ENCODE measurements at places on chromosomes 2 and 18. TPM values are rescaled to one million over a fixed set of nuclear protein-coding genes. Genes with fewer than 3 reads are reported as not detected.
A peak's percentile ranks its signal among the peaks of the same experiment; 100 is the strongest.

- H3K4me1 ChIP-seq: no peaks in the 10 kb centered on the region
- H3K27me3 ChIP-seq: no peaks in the 10 kb centered on the region
- H3K36me3 ChIP-seq: peaks cover 58% of the 10 kb centered on the region
- H3K27ac ChIP-seq: no peak overlapping the region
- DNase-seq: no peak
Measured at GRCh38 chr2:208320686-208321085, 54.6 kb downstream of the PIKFYVE start.

The GLI2 gene
- 45.9 TPM for total RNA-seq

DNA sequence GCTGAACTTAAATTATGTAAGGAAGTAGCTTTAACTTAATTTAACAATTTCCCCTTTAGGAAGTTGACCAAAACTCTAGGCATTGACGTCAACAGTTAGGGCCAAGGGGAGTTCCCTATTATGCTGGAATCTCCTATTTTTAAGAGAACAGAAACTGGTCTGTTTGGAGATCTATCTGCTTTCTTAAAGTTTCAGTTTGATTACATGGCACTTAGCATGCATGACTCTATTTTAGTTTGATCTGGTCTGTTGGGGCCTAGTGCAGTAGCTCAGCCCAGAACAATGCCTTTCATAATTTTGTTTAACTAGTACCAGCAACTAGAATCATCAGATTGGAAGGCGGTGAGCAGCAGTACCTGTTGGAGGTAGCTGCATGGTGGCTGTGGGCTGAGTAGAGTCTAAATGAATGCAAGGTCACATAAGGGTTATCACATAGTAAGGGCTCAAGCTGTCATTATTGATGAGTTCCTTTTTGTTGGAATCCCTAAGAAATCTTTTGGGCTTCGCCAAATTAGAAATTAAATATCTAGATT, 60.5 kb upstream of the ZNG1B start:
- no peak for DNase-seq
- peaks cover 12% of the 10 kb centered on the region for H3K4me1 ChIP-seq
- no peak overlapping the region for H3K27ac ChIP-seq
- no peaks in the 10 kb centered on the region for H3K36me3 ChIP-seq
- peaks cover 3% of the 10 kb centered on the region for H3K27me3 ChIP-seq

- peaks cover 16% of the 10 kb centered on the region for H3K36me3 ChIP-seq
- DNase-seq: no peak
- no peak overlapping the region for H3K4me3 ChIP-seq
- no peak overlapping the region for H3K27ac ChIP-seq
Measured at GRCh38 chr2:84832772-84833461, 48.0 kb downstream of the TRABD2A start.

DNA sequence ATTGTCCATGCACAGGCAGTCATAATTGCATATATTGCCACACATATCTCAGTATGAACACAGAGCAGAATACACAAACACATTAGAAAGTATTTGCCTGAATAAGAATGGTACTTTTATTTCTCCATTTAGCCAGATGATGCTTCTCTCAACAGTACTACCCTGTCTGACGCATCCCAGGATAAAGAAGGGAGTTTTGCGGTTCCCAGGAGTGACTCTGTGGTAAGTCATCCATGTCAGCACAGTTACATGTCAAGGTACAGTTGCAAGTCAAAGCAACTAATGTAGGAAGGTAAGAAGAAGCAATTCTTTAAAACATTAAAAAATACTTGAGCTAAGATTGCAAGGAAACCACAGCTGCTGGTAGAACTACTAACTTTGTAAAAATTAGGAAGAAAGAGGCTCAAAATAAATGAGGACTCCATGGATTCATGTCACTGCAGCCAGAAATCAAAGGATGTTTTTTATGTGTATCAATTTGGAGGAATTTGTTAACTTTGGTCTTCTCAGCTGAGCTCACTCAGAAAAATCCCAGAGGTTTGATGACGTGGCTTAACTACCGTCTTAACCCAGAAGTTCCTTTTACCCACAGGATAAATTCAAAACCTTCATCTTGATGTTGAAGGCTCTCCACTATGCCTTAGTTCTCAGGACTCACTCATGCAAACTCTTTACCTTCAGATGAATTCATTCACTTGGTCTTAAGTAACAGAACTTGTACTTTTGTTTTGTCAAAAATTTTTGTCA, 130.3 kb downstream of the ARHGAP28 start:
- H3K27me3 ChIP-seq: no peaks in the 10 kb centered on the region
- DNase-seq: no peak
- H3K36me3 ChIP-seq: peaks cover 9% of the 10 kb centered on the region
- H3K4me1 ChIP-seq: peaks cover 24% of the 10 kb centered on the region
- H3K27ac ChIP-seq: peak overlapping the region; percentile 18

- H3K27me3 ChIP-seq: no peaks in the 10 kb centered on the region
- H3K4me1 ChIP-seq: no peaks in the 10 kb centered on the region
Measured at GRCh38 chr2:61619561-61619960, 81.4 kb upstream of the XPO1 start.

- no peak for DNase-seq
- peaks cover 23% of the 10 kb centered on the region for H3K4me1 ChIP-seq
- peaks cover 4% of the 10 kb centered on the region for H3K27me3 ChIP-seq
- H3K4me3 ChIP-seq: no peak overlapping the region
Measured at GRCh38 chr2:98769114-98769476, 38.2 kb upstream of the MGAT4A start.

DNA sequence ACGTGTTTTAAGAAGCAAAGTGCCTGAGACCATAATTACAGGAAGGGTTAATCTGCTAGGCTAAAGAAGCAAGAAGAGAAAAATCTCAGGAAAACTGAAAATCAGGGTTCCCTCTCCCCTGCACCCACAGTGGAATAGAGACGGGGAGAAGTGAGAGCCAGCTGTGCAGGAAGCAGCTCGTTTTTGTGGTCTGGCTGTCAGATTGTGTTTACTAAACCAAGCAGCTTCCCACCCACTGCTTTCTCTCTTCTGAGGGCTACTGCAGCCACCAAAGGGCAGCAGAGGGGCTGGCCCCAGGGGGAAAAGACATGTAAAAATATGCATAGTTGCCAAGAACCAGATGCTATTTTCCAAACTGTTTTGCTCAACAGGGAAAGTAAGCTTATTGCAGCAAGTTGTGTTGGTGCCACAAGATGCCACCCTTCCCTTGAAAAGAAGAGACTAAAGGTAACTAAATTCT, 72.6 kb upstream of the THUMPD2 start:
- no peaks in the 10 kb centered on the region for H3K27me3 ChIP-seq
- no peaks in the 10 kb centered on the region for H3K36me3 ChIP-seq
- H3K4me3 ChIP-seq: no peak overlapping the region
- peak; percentile 26 for DNase-seq
- peak overlapping the region; percentile 14 for H3K27ac ChIP-seq

DNA sequence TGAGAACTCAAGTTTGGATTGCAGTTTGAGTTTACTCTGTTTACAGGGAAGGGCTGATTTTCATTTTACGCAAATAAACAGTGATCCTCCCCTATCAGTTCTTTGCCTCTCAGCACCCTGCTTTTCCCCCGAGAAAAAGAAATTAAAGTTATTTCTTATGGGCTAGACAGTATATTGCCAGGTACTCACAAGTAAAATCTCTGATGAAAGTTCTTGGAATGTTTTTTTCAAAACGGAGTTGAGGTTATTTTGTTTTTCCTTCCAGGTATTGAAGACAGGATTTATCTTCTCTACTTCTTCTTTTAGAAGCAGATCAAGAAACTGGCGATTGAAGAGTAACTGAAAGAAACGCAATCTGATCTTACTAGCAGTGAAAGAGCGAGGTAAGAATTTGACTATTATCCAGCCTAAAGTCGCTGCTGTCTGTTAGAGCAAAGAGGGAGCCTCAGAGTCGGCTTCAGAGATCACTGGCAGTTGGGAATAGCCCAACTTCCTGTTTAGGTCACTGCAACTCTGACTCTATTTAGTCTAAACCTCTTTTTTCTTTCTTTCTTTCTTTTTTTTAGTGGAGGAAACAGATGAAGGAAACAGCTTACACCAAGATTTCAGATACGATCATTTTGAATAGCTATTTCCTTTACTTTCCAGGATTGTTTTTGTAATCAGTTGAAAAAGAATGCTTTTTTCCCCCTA, at the start of gene TFPI:
Gene TFPI (minus strand): TSS at position 425 of the 693 bp plus-strand sequence. CDS start 50,667 bp downstream, outside the sequence.
- peaks cover 25% of the 10 kb centered on the region for H3K4me1 ChIP-seq
- peak within 1 kb of the TSS; percentile 88 for H3K27ac ChIP-seq
- H3K36me3 ChIP-seq: peaks cover 16% of the 10 kb centered on the region
- DNase-seq: no peak

- H3K27ac ChIP-seq: no peak overlapping the region
- H3K4me3 ChIP-seq: no peak overlapping the region
- no peaks in the 10 kb centered on the region for H3K27me3 ChIP-seq
- no peak for DNase-seq
- peaks cover 9% of the 10 kb centered on the region for H3K4me1 ChIP-seq
Measured at GRCh38 chr2:107712857-107713256, 113.8 kb upstream of the RGPD4 start.

- no peak for DNase-seq
- H3K27me3 ChIP-seq: no peaks in the 10 kb centered on the region
- 0 out of 2 replicates have a peak, but pooled peaks cover 2% of the 10 kb centered on the region for H3K4me1 ChIP-seq
Measured at GRCh38 chr18:58168221-58168620, 124.2 kb downstream of the NEDD4L start.

- no peak overlapping the region for H3K4me3 ChIP-seq
- no peaks in the 10 kb centered on the region for H3K27me3 ChIP-seq
- DNase-seq: no peak
- H3K27ac ChIP-seq: no peak overlapping the region
- H3K4me1 ChIP-seq: no peaks in the 10 kb centered on the region
Measured at GRCh38 chr18:68399721-68400120, 315.2 kb downstream of the TMX3 start.

DNA sequence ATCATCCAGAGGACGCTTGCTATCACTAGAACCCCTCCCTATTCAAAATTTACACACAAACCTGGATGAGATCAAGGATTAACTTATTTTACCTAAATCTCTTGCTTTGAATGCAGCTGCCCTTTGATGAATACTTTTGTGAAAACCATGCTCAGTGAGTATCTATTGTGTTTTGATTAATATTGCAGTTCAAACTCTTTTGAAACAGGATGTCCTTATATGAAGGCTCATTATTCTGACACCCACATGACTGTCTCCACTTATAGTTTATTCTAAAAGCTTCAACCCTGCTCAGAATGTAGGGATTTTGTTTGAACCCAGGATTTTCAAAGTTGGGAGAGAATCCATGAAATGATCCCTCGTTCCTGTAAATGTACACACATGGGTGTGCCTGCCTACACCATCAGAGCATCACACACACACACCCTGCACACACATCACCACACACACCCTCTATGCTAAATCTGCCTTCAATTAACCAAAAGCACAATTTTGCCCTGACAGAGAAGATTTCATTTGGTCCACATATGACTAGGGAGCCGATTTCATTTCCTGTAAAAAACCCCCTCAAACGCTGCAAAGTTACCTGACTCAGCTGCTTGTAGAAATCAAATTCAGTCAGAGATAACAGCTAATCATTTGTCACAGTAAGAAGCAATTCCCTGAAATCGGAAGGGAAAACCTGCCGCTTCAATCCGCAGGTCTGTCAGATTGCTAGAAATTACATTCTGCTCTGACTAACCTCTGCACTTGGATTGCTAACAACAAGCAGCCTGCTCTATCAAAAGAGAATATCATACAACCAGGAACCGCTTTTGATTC, 65.2 kb downstream of the ZEB2 start:
- no peak overlapping the region for H3K4me3 ChIP-seq
- H3K36me3 ChIP-seq: no peaks in the 10 kb centered on the region
- peaks cover 58% of the 10 kb centered on the region for H3K4me1 ChIP-seq
- H3K27ac ChIP-seq: no peak overlapping the region
- no peak for DNase-seq

The DDX18 gene
- 83.3 TPM for total RNA-seq

GRCh38 chr18:60391571-60392226, 19.1 kb upstream of the MC4R start:
- DNase-seq: no peak
- H3K36me3 ChIP-seq: no peaks in the 10 kb centered on the region
- H3K27me3 ChIP-seq: no peaks in the 10 kb centered on the region
- H3K27ac ChIP-seq: no peak overlapping the region
- no peaks in the 10 kb centered on the region for H3K4me1 ChIP-seq

The PRSS56 gene
- not detected for total RNA-seq

DNA sequence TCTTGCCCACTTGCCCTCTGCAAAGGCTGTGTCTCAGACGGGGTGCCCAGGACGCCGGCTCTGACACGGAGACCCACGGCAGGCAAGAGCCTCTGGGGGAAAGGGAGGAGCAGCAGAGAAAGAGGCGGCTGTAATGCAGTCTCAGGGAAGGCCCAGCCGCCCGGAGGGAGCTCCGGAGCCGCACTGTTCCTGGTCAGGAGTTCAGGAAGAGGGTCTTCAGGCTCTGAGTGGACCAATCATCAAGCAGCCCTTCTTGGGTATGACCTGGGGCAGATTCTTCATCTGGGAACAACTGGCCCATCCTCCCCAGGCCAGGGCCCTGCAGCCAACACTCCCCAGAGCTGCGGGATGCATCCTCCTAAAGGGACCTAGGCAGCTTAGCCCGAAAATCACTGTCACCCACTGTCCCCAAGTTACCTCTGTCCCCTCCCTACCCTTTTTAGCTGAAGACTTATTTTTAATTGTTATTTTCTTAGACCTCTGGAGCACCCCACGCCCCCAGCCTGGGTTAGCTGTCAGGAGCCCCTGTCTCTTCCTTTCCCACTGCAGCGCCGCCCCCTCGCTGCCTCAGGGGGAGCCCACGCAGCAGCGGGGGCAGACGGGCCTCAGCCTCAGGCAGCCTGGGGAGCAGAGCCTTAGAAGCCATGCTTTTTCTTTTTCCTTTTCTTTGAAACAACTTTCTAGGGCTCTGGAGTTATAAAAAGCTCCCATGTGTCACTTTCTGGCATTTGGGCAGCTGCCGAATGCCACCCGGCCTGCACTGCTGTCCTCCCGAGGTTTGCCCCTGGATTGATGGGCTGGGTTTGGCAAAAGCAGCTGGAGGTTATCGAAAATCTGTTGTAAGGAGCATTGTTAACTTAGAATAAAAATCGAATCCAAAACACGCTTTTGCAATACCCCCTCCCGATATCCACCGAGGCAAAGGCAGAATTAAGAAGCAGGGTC, 644 bp upstream of the NEU2 start:
- DNase-seq: no peak
- no peak overlapping the region for H3K27ac ChIP-seq

The GAD1 gene
- total RNA-seq: 2.5 TPM

The ABI2 gene
- 132 TPM for total RNA-seq

GRCh38 chr2:235928751-235929370, 239.3 kb downstream of the GBX2 start:
- no peak for DNase-seq
- H3K4me3 ChIP-seq: no peak overlapping the region
- no peak overlapping the region for H3K27ac ChIP-seq
- H3K27me3 ChIP-seq: no peaks in the 10 kb centered on the region
- H3K4me1 ChIP-seq: no peaks in the 10 kb centered on the region
